ENCODE measurements at places on chromosomes 16 and 17. TPM values are rescaled to one million over a fixed set of nuclear protein-coding genes. Genes with fewer than 3 reads are reported as not detected.

DNA sequence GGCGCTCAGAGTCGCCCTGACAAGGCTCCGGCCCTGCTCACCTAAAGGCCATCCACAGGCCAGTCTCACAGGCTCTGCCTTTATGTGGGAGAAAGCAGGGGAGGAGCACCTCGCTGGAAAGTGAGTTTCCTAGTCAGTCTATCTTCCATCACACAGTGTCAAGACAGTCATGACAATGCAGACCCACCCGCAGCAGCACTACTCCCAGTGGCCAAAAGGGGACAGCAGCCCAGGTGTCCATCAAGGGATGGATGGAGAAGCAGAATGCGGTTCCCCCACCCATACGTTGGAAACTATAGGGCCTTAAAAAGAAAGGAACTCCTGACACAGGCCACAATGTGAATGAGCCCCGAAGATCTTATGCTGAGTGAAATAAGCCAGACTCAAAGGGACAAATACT is 226.8 kb downstream of the ENGASE start:
- DNase-seq = no peak

Gene MBTPS1
- 50.3 TPM for polyA plus RNA-seq

Gene TBX2
- 2.3 TPM for polyA plus RNA-seq

- no peak for DNase-seq
Observed at GRCh38 chr17:56838687-56839086, 4.7 kb downstream of the DGKE start.

Gene CYBC1
- polyA plus RNA-seq = 89.8 TPM

DNA sequence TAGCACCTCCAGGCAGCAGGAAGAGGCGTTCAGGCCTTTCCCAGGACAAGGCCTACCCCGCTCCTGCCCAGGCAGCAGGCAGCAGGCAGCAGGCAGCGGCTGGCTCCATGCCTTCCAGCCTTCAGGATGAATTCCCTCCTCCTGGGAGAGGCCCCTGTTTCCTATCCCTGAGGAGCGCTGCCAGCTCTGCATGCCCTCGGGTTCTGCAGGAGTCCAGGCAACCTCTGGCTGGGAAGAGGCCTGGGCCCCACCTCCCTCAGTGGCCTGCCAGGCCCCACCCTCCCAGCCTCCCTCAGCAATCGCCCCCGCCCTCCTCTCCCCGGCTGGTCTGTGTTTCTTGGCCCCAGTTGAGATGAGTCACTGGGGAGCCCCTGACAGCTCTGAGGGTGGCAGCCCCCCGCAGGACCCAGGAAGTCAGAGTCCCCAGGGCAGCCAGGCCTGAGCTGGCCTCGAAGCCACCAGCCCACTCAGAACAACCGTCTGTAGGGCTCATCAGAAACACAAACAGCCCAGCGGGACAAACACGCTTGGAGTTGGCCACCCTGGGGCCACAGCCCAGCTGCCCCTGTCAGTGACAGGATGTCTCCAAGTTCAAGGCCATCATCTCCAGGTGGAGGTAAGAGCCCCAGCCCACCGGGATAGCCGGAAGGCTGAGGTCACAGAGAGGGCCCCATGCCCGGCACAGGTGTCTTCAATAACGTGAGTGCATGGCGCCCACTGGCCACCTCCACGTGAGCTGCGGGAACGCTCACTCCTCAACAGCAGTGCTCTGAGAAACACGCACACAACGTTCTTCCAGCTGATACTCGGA is 39.5 kb upstream of the CIBAR2 start:
- DNase-seq = no peak

DNA sequence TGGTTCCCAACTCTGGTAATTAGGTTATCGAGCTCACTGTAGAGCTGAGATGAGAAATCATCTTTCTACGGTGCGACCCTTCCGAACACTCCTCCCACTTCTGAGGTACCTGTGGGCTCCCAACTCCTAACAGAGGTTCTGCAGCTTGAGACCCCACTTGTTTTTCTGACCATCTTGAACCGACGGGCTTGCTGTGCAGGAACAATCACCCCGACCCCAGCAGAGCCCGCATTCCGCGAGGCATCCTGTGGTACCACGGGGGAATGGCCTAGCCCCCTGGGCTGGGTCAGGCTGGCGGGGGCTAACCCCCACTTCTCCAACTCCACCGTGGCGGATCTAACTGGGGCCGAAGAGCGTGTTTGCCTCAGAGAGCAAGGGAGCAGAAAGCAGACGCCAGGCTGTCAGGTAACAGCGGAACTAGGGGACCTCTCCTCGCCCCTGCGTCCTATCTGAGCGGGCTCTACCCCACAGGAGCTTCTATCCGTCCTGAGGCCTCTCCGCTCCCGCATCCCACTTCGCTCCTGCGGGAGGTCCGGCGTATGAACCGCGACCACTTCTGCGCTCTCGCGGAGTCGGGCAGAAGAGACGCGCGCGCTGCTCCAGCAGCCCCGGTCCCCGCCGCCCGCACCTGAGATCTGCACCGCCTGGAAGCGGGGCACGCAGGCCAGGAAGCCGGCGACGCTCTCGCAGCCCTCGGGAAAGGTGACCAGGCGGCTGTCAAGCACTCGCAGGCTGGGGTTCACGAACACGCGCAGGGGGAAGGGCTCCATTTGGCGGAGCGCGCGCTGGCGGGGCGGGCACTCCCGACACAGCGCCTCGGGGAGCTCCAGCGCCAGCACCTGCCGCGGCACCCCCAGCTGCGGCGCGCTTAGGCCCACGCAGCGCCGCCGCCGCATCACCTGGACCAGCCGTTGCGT is 761 bp downstream of the PDF start:
- no peak for DNase-seq

- DNase-seq = no peak
Observed at GRCh38 chr17:21113049-21113690, 13.6 kb upstream of the DHRS7B start.

- peak; percentile 92 for DNase-seq
Observed at GRCh38 chr17:64074704-64075426, 54.4 kb upstream of the ICAM2 start.

Gene HEXD
- polyA plus RNA-seq = 15.9 TPM

DNA sequence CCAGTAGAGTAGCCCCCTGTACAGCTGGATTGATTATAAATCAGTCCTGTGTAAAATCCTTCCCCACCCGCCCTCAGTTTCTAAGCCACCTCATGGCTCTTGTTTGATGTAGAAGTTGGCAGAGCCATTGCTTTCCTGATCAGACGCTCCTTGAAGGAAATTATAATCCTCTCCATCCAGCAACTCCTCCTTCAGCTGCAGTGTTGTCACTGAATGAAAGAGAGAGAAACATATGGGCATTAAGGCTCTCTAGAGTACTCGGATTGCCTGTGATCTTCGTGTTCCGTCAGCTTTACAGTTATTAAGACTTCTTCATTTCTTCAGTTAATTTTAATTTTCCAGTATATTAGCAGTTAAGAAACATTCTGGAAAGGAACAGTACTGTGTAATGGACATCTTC is 14.3 kb downstream of the NME2 start:
- no peak for DNase-seq

Gene NOS2
- polyA plus RNA-seq = 0.17 TPM

DNA sequence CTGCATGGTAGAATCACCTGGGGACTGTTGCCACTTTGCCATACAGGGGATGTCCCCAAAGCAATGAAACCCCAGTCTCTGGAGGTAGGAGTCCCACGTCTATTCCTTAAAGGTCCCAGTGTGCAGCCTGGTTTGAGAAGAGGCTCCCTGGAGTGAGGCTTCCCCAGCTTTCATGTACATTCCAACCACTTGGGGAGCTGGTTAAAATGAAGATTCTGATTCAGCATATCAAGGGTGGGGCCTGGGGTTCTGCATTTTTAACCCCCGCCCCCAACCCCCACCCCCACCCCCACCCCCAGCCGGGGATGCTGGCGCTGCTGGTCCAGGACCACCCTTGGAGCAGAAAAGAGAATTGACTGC is 241.2 kb downstream of the FOXL1 start:
- no peak for DNase-seq

GRCh38 chr16:12086822-12087221 is 110.3 kb downstream of the SNX29 start:
- no peak for DNase-seq

GRCh38 chr17:67476787-67477335 is 99.8 kb downstream of the PITPNC1 start:
- DNase-seq = no peak

Gene BEAN1
- 1.7 TPM for polyA plus RNA-seq

Data from A549 (cell line).